ENCODE measurements at places on chromosomes 1 and 21.

GRCh38 chr1:204696606-204697005 lies 11.1 kb upstream of the LRRN2 start:
- no peak for DNase-seq

DNA sequence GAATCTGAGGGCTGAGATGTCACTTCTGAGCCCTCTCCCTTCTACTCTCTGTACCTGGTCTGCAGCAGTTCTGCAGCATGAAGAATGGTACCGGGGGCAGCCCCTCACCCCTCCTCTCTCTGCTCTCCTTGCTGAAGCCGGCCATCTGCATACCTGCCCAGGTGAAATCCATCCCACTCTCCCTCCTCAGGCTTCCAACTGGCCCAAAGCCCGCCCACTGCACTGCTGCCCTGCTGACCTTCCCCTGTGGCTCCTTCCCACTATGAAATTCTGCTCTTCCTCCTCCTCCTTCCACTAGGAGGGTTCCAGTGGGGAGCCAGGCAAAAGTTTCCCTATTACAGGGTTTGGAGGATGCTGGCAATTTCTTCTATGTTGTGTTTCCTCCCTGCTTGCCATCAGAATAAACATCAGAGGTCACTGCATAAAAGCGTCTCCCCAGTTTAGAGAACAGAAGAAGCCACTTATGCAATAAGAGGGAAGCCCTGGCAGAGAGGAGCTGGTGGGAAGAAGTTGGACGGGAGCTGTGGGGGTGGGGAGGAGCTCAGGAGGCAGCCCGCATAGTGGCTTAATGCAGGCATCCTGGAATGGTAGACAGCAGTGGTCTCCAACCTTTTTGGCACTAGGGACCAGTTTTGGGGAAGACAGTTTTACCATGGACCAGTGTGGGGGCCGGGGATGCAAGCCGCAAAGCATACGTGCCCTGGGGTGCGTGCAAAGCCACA lies 30.3 kb downstream of the TMCO4 start:
- DNase-seq, result no peak

GRCh38 chr1:27004471-27005165 lies 8.0 kb downstream of the TENT5B start:
- DNase-seq, result no peak

DNA sequence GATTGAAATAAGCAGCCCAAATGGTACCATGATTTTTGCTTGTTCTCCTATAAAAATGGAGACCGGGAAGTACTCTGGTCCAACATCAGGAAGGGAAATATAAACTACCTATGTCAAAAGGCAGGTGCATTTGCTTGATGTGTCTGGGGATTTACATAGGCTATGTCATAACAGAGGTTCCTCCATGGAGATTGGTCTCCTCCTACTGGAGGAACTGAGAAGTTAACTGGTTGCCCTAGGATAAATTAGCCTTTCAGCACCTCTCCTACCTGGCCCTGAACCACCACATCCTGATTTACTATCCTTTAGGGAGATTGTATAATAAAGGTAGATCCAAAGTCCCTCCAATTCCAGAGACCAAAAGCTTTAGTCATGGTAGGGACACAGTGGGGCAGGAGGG lies 1109.3 kb upstream of the B3GALT2 start:
- peak; percentile 31 for DNase-seq

DNA sequence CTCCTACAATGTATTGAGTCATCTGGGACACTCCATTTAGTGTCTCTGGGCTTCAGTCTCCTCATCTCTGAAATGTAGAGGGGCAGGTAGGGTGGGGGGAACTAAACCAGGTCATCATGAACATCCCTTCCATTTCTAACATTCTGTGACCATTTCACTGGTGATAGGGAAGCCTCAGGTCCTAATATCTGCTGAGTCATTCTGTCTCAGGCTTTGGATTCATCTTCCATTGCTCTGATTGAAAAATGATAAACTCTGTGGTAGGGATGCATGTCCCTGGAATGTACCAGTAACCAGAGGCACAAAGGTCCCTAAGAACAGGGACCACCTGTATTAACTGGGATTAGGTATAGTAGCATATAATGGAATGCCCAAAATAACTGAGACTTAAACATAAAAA lies 36.2 kb upstream of the LRRC52 start:
- no peak for DNase-seq
